ENCODE measurements at places on chromosomes 4 and X.

DNA sequence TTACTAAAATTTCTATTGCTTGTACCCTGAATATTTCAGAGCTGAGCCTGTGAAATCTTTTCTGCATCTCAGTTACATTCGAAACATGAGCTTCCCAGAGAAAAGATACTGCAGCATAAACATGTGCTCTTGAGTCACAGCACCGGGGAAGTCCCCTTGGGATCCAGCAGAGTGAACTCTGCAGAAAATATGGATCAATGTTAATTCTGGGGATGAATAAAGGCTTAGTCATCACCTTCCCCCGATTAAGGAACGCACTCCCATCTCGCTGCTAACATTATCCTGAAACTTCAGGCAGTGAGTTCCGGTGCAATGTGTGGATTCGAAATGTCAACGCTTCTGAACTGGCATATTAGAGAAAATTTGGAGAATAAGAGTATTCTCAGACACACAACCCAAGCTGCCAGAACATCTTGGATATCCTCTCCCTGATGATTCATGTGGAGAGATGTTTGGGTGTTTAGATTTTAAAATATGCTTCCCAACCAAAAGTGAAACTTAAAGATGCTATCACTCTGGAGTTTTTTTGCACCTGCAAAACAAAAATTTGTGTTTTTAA, 90.8 kb downstream of the IRF2 start:
- no peak for DNase-seq

DNA sequence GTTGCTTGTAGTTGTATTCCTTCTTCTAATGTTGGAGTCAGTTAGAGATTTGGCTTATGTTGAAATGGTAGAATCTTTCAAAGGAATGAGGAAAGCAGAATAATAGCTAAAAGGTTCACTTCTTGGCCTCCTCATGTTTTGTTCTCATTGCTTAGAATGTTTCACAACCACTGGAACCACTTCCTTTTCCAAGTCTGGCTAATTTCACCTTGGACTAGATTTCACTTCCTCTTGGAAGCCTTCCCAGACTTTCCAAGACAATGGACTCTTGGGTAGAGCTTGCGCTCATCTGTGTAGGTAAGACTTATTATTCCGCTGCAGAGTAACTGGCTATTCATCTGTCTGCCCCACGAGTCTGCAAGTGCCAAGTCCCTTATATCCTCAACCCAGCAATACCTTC, 8.3 kb downstream of the SPATA18 start:
- DNase-seq: no peak

- DNase-seq: no peak
Measured at GRCh38 chr4:173261052-173261451, 73.1 kb downstream of the HMGB2 start.

DNA sequence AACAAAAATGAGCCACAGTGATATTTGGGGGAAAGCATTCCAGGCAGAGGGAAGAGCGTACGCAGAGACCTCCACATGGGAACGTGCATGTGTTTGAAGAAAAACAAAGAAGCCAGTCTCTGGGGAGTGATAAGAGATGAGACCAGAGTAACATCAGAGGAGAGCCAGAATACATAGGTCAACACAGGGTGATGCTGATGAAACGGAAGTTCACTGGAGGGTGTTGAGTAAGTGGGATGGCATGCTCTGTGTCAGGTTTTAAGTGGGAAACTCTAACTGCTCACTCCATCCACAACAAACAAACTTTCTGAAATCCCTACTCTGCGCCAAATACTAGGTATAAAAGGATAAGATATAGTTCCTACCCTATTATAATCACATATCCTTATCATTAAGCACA, 110.0 kb downstream of the ARHGAP6 start:
- DNase-seq: no peak

DNA sequence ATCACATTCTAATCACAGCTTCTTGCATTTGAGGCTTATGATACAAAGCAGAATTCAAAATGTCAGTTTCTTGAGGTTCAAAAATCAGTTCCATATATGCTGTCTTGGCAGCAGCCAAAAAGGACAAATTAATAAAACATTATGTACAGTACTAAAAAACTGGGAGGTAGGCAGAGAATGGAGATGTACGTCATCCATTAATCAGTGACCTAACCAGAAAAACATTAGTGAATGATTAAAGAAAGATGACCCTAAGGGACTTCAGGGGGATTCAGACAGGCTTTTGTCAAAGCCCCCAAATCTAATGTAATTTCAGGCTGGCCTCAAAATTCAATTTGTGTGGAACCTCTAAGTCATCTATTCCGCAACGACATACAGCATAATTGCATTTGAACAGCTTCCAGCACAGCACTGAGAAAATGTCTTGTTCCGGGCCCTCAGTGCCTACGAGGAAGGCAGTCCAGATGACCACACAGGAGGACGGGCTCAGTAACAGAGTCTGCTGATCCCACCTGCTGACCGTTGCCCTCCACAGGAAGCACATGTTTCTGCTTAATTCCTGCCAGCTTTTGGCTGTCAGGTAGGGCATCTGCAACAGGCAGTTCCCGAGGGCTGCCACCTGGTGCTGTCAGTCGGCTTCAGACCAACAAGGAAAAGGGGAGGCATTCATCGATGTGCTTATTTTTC, 83.8 kb upstream of the HHIP start:
- DNase-seq: no peak

DNA sequence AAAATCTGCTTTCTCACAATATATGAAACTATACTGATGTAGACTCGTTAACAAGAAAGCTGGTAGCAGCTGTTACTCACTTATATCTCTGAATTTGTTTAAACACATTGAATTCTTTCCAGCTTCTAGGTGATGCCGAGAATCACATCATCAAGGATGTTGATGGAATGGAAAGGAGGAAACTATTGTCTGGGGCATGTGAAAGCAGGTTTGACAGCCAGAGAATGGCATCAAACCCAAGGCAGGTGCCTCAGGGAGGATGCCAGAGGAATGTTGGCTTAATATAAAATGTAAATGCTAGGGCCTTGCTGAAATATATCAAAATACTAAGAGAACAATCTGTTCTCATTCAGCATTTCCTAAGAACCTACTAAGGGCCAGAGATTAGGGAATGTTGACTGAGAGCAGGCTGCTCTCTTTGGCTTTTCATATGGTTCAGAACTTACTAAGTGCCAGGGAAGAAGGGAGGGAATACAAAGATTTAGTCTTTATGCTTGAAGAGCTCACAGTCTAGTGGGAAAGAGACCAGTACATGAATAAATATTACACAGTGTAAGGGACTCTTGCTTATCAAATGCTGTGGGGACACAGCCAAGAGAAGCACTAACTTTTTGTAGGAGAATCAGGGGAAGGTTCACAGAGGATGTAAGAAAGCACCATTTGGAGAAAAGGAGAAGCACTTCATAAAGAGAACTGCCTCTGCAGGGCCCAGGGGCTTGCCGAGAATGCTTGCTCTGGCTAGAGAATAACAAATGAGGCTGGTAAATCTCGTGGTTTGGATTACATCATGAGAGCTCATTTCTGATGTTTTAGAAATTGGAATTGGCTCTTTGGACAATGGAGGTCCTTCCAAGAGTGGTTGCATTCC, 14.7 kb downstream of the SLIT2 start:
- DNase-seq: no peak

DNA sequence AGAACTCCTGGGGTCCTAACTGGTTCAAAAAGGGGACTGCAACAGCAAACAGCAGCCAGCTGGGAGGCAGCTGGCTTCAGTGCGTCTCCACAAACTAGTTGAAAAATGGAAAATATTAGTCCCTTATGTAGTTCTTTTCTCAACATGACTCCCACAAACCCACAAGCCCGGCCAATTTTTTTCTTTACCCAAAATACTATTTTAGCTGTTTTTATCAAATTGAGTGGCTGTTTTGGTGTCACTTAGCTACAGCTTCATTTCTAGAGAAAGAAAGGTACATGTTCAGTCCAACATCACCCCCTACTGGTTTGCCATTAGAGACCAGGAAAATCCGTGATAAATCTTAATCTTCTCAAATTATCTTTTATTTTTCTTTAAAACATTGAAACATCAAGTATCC, 97.2 kb downstream of the GUCY2F start:
- DNase-seq: no peak

DNA sequence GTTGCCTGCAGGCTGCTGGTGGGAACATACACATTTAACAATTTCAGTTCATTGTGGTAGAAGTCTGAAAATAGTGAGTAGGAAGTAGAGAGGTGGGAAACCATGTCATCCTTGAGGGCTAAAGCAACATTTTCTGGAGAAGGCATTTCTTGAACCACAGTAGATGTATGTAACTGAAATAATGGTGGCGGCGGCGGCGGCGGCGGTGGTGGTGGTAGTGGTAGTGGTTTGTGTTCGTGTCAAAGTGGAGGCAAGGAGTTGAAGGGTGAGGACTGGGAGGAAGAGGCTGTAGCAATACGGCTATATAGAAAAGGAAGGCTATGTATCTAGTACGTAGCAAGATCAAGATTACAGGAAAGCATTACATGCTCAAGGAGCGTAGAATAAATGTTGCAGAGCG, 1381.6 kb upstream of the TENM3 start:
- DNase-seq: no peak

GRCh38 chr4:78602334-78602733, 50.8 kb downstream of the ANXA3 start:
- no peak for DNase-seq

GRCh38 chr4:83603129-83603528, 67.2 kb downstream of the GPAT3 start:
- no peak for DNase-seq

GRCh38 chrX:110442635-110443034, 84.0 kb downstream of the RTL9 start:
- no peak for DNase-seq

DNA sequence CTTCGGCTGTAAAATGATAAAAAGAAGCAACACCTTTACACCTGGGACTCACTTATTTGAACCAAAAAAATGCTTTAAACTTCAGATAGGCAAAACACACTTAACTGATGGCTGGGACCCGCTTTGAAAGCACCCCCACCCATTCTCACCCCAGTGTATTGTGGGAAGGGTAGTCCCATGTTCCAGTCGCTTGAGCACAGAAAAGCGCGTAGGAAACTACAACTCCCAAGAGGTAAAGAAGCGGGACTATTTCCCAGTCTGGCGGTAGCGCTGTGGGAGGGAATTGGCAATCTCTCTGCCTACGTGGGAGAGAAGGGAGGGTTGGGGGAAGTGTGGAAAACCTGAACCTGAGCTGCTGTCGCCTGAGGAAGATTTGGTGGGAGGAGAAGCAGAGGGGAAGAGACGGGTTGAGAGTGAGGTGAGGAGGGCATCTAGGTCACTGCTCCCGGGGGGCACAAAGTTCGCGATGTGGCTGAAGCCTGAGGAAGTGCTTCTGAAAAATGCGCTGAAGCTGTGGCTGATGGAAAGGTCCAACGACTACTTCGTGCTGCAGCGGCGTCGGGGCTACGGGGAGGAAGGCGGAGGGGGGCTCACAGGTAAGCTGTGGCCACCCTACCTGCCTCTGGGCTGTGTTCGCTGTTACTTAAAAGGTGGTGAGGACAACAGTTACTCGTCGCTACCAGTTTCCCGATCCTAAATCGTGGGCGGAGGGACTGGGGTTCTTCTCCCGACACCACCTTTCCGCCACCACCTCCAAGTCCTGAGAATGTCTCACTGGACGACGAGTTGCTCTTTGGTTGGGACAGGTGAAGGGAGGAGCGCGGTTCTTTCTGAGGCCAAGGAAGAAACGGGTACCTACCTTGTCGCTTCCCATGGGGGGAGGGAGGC, at the start of gene TBC1D8B:
Gene TBC1D8B (plus strand): TSS at position 286 of the 888 bp plus-strand sequence. CDS start 181 bp downstream, at position 467.
- DNase-seq: no peak

DNA sequence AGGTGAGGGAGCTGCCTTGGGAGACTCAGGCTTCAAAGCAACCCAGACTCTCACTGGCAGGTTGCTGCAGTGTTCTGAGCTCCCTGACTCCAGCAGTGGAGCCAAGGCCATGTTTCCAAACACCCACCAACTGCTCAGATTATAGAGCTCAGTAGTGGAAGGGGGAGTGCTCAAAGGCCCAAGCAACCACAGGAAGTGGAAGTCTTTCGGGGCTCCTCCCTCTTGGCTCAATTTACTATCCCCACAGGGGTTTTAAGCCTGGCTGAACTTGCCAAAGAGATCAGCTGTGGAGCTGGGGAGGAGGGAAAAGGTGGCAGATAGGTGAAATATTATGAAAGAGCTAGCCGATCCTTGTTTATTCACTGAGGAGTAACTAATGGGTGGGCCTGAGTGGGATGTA, 82.5 kb downstream of the HPRT1 start:
- no peak for DNase-seq

- no peak for DNase-seq
Measured at GRCh38 chr4:153274967-153275366, 69.5 kb upstream of the MND1 start.

DNA sequence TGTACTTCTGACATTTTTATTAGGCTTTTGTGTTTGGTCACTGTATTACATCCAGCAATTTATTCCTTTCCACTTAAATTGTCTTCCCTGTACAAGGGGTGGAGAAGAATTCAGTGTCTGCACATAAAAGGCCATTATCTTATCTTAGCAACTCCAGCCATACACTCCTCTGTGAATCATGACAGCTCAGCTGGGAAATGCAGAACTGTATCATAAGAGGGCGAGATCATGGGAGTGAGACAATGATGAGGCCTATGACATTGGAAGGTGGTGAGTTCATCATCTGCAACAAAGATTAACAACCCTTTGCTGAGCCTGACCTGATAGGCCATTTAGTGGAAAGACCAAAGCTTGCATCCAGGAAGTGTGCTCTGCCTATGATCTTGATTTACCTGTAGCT, 33.3 kb downstream of the SLIT2 start:
- no peak for DNase-seq

DNA sequence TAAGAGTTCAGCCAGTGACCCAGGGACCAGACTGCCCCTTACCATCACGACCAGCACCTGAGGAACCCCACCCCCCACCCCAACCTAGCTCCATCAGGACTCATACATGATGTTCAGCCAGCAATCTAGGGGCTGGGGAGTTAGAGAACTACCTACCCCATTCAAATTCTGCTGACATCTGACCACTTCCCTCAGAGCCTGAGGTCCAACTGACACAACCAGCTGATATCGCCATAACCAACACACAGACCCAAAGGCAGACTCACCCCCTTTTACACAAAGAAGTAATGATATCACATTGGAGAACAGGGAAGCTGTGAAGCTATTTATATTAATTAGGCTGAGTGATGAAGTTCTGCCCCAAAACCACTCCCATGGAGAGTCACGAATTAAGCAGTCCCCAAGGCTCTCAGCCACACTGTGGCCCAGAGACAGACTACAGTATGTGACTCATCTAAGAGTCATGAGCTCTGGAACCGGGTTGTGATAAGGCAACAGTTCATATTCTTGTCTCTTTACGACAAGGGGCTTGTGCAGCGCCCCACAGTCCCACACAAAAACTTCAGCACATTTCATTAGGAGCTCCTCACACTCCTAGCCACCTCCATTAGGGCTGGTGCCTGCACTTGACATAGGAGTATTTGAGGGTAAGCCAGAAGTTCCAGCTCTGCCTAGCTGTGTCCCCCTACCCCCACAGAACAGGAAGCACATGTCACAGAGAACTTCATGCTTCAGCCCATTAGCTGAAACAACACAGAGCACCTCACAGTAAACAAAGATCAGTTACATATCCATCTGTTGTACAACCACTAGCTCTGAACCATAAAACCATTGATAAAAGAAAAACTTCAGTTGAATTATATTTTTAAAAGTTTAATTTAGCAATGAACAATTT, 184.7 kb upstream of the ZCCHC13 start:
- DNase-seq: no peak
